ENCODE measurements at places on chromosomes 1 and 21.

DNA sequence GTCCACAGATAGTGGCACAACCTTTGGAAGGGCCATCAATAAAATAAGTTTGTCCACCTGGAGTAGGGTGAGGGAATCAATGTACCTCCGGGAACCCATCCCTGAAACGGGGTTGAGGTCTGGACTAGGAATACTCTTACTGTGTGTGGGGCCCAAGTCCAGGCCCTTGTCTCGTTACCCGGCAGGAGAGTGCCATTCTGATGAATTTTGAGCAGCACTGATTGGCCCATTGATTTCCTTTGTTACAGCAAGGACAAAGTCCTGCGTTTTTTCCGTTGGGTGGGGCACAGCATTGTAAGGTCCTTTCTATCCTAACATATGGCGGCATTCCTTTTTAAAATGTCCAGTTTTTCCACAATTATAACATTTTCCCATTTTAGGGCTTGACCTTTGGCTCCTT is 75.2 kb downstream of the AXDND1 start:
- no peaks in the 10 kb centered on the region for H3K36me3 ChIP-seq
- no peaks in the 10 kb centered on the region for H3K4me1 ChIP-seq
- no peak overlapping the region for H3K27ac ChIP-seq
- DNase-seq = no peak
- peaks cover 3% of the 10 kb centered on the region for H3K27me3 ChIP-seq

GRCh38 chr1:9349331-9349851 is 56.7 kb downstream of the SPSB1 start:
- H3K27ac ChIP-seq = no peak overlapping the region
- H3K4me1 ChIP-seq = peaks cover 26% of the 10 kb centered on the region
- no peak for DNase-seq
- H3K4me3 ChIP-seq = no peak overlapping the region

GRCh38 chr1:18557621-18558465 is 72.8 kb upstream of the PAX7 start:
- peaks cover 20% of the 10 kb centered on the region for H3K27me3 ChIP-seq
- no peak overlapping the region for H3K27ac ChIP-seq
- no peaks in the 10 kb centered on the region for H3K36me3 ChIP-seq
- no peak for DNase-seq
- no peaks in the 10 kb centered on the region for H3K4me1 ChIP-seq

GRCh38 chr1:116497656-116498055 is 73.2 kb downstream of the CD58 start:
- no peaks in the 10 kb centered on the region for H3K36me3 ChIP-seq
- H3K27ac ChIP-seq = peak overlapping the region; percentile 38
- H3K4me3 ChIP-seq = no peak overlapping the region
- H3K27me3 ChIP-seq = peaks cover 2% of the 10 kb centered on the region

- H3K27me3 ChIP-seq = no peaks in the 10 kb centered on the region
- H3K4me1 ChIP-seq = no peaks in the 10 kb centered on the region
- no peaks in the 10 kb centered on the region for H3K36me3 ChIP-seq
- no peak overlapping the region for H3K4me3 ChIP-seq
Observed at GRCh38 chr1:102190429-102190828, 193.7 kb upstream of the OLFM3 start.

DNA sequence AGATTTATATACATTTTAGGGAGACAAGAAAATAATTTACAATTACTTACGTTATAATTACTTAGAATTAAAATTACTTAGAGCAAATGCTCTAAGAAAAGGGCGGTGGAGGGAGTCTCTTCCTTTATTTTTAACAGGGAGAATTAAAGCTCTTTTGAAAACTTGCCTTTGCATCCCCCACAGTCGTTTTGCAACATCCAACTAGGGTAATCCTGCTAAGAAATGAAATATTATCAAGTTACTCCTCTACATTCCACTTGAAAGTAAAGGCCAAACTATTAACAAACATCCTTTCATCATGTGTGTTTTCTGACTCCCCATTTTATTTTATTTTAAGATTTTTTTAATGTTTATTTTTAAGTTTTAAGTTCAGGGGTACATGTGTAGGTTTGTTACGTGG is 1358.5 kb downstream of the NCAM2 start:
- no peak for DNase-seq
- H3K27me3 ChIP-seq = peaks cover 3% of the 10 kb centered on the region
- H3K4me1 ChIP-seq = no peaks in the 10 kb centered on the region
- no peaks in the 10 kb centered on the region for H3K36me3 ChIP-seq
- no peak overlapping the region for H3K4me3 ChIP-seq
- H3K27ac ChIP-seq = no peak overlapping the region

DNA sequence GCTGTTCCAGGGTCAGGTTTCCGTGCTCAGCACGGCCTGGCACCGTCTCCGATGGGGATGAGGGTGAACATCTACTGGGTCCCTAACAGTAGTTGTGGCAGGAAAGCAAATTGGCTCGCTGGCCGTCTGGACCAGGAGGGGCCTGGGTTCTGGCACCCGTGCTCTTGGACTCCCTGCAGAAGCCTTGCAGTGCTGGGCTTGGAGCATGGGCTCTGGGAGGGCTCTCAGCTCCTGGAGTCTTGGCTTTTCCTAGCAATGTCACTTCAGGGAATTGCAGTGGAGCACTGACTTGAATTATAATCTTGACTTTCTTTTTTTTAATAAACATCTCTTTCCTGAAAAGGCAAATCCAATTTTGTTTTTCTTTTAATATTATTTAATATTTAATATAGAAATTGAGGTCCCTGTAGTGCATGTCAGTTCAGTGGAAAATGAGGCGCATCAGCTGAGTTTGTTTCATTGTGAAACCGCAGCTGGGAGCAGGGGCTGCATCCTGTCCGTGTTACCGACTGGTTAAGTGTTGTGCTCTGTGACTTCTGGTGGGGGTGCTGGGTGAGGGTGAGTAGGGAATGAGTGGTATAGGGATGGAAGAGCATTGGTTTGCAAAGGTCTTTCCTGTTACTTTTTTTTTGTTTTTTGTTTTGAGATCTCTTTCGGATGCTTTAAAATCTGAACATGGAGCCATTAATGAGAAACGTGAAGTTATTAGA is 64.1 kb downstream of the PEX14 start:
- peaks cover 13% of the 10 kb centered on the region for H3K4me1 ChIP-seq
- peaks cover 34% of the 10 kb centered on the region for H3K36me3 ChIP-seq
- no peak for DNase-seq
- H3K27ac ChIP-seq = no peak overlapping the region
